ENCODE measurements at places on chromosomes 2 and 18.

DNA sequence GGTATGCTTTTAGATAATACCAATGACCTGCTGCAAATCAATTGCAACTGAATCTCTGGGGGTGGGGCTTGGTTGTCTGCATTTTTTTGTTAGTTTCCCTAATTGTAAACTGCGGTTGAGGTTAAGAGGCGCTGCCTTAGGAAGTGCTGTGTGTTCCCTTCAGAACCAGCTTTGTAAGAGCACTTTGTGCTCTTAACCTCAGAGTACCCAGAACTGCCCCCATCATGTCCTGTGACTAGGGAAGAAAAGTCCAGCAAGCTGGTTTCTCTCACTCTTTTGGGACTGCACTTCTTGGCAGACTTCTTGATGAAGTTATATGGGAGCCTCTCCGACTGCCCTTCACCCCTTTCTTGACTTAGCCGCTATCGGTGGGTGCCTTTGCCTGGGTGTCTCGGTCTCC, 245.5 kb upstream of the CXCR4 start:
- no peak for DNase-seq

DNA sequence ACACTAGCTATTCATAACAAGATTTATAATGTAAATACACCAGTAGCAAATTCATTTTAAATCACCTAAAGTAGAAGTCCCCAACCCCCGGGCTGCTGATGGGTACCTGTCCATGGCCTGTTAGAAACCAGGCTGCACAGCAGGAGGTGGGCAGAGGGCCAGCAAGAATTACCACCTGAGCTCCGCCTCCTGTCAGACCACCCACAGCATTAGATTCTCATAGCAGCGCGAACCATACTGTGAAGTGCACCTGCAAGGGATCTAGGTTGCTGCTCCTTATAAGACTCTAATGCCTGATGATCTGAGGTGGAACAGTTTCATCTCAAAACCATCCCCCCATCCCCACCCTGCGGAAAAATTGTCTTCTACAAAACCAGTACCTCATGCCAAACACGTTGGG, 71.3 kb downstream of the KANSL1L start:
- DNase-seq: no peak

DNA sequence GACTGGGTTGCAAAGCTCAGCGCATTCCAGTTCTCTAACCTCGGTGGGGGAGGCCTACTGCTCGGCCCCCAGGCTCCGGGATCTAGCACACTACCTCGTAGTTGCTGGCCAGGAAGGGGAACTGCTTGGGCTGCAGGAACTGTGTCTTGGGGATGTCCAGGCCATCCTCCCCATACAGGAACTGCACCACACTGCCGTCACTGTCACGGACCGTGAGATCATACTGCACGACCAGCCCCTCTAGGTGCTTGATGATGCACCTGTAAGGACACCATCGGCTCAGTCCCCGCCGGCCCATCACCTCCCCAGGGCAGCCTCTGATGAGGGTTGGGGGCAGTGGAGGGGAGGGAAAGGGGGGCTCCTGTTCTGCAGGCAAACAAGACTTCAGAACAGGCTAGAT, 61.6 kb downstream of the POLR1A start:
- peak; percentile 75 for DNase-seq

DNA sequence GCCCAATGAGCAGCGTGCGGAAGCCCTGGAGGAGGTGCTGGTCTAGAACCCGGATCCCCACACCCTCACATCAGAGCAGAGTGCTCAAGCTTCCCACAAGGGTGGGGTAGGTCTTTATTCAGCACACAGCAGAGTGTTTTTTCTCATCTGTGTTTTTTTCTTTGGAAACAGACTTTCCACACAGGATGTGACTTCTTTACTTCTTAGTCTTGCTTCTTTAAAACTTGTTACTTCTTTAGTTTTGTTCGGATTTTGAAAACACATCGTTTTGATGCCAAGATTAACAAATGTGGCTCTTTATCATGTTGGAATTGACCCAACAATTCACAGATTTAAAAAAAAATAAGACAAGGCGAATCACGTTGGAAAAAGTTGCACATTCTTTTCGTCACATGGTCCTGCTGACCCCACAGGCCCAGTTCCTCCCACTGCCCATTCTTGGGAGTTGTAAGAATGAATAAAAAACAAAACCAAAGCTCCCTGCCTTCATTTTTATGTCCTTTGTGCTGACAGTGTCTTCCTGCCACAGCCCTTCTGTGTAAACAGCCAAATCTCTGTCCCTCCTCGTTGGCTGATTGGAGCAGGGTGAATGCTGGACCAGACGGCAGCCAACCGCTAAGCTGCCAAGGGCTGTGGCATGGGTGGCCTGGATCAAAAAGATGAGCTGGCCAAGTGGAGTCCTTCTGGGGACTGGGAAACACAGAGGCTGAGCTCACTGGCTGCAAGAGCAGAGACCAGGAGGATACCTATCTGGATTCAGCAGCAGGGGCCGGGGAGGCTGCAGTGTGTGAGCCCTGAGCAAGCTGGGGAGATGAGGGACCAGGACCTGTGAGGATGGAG, 81.6 kb downstream of the TWIST2 start:
- peak; percentile 84 for DNase-seq

DNA sequence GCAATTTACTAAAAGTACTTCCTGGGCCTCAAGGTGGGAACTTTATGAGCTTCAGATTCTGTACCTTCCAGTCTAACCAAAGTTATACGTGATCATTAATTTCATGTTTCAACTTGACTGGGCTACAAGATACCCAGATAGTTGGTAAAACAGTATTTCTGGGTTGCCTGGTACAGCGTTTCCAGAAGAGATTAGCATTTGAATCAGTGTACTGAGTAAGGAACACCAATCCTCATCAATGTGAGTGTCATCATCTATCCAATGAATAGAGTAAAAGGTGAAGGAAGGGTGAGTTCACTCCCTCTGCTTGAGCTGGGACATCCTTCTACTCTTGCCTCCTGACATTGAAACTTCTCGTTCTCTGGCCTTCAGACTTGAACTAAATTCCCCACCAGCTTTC, 274.5 kb upstream of the ID2 start:
- no peak for DNase-seq

GRCh38 chr18:25927830-25928229, 162.6 kb downstream of the SS18 start:
- DNase-seq: no peak

DNA sequence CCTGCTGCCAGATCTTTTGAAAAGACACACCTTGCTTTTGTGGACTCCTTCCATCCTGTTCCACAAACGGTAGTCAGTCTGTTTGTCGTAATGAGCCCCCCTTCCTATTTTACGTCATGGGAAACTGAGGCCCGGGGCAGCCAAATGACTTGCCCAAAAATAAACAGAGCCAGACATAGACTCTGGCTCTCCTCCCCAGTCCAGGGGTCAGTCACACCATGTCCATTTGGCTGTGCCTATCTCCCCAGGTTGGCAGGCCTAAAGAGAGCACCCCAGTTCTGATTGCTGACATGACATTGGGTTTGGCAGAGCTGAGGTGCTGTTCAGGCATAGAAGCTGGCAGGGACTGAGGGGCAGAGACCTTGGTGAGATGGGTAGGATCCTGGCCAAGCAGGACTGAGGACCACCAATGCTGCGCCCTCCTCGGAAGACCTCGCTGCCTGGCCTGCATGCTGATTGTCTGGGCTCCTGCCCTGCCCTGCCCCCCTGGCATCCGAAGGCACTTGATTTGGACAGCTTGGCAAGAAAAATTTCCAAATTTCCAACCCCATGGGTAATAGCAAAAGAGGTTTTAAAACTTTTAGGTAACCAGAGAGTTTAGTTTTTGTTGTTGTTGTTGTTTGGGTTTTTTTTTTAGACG, 335.4 kb downstream of the DYSF start:
- DNase-seq: peak; percentile 36

GRCh38 chr2:68263632-68264031, 11.3 kb upstream of the PPP3R1 start:
- DNase-seq: no peak

- no peak for DNase-seq
These were observed 27.6 kb upstream of the MSH2 start for GRCh38 chr2:47375307-47375706.

DNA sequence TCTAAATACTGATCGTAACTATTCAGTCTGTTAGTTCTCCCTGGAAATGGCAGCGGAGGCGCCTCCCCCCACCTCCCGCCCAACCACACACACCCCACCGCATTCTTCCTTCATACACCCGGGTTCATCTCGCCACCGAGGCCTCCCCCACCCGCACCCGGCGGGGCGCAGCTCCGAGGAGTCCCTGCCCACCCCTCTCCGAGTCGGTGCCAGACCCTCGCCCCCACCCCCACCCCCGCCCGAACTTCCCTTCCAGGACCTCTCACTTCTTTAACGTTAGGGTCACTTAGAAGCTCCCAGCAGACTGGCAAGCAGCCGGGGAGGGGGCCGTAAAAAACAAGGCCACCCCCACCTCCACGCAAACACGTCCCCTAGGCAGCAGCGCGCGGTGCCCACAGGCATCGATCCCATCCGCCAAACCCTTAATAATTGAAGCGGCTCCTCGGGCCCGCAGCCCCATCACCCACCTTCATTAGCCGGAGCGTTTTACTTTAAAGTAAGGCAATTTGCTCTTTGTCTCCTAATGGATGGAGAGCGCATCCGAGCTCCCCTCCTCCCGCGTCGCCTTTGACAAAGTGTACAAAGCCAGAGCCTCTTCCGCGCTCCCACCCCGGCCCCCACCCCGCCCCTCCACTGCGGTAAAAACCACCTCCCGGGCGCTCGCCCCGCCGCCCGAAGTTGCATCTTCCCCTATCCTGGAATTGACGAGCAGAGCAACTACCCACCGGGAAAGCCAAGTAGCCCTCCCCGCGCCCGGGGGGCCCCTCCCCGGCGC, 624 bp downstream of the ZNF516 start:
- DNase-seq: peak; percentile 80

Measured in suprapubic skin (tissue), 4 donors.